Stimulated activated CD4-positive, alpha-beta T cell treated with anti-CD3 and anti-CD28 coated beads, Interleukin-12 subunit alpha, Interleukin-12 subunit beta, amount 100 ng/mL, for 24 hours (primary cell): ENCODE measurements at places on chromosomes 5 and 9.

DNA sequence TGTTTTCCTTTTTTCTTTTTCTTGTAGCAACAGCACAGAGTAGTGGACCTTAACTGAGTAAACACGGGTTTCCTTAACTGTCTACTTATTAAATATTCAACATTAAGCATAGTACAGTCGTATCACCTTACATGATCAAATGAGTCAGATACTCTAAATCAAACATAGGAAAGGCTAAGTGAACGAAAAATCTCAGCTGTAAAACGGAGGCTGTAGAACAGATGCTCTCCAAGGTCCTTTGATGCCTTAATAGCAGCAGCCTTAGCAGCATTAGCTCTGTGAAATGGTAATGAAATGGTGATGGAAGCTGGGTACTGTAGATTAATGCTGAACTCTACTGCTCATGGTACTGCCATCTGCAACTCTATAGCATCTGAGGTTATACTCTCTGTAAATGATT lies 1433.3 kb upstream of the C9orf72 start:
- DNase-seq = no peak

GRCh38 chr5:65137631-65138030 lies 344.1 kb downstream of the ADAMTS6 start:
- DNase-seq = no peak

GRCh38 chr9:115593587-115594091 lies 475.7 kb upstream of the TNC start:
- DNase-seq = no peak

DNA sequence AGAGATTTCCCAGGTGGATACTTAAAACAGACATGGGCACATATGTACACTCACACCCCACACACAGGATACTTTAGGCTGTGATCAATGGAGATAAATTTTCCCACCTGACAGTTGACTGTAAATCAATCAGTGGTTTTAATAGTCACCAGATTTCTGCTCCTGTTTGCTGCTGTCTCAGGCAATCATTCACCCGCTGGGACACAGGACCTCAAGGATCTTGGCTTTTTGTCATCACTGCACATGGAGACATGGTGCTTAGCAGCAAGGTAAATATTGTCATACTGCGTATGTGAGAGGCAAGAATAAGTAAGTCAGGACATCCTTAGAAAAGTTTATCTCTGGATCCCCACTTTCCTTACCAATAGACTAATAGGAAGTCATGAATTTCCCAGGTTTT lies 60.8 kb upstream of the KLF9 start:
- no peak for DNase-seq

DNA sequence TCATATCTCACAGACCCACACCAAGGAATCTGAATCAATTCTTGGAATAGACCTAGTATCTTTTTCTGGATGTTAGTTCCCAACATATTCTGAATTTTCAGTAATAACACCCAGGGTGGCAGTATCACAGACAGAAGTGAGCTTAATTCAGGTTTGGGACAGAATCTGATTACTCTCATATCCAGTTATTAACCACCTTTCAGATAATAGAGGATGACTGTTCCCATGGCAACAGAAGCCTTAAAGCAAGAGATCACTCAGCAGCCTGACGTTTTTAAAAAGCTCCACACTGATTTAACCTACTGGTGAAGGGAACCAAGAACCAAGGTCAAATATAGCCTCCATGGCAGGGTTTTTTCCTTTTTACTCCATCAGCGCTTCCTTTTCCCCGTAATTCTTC lies 68.4 kb downstream of the ACTBL2 start:
- no peak for DNase-seq

DNA sequence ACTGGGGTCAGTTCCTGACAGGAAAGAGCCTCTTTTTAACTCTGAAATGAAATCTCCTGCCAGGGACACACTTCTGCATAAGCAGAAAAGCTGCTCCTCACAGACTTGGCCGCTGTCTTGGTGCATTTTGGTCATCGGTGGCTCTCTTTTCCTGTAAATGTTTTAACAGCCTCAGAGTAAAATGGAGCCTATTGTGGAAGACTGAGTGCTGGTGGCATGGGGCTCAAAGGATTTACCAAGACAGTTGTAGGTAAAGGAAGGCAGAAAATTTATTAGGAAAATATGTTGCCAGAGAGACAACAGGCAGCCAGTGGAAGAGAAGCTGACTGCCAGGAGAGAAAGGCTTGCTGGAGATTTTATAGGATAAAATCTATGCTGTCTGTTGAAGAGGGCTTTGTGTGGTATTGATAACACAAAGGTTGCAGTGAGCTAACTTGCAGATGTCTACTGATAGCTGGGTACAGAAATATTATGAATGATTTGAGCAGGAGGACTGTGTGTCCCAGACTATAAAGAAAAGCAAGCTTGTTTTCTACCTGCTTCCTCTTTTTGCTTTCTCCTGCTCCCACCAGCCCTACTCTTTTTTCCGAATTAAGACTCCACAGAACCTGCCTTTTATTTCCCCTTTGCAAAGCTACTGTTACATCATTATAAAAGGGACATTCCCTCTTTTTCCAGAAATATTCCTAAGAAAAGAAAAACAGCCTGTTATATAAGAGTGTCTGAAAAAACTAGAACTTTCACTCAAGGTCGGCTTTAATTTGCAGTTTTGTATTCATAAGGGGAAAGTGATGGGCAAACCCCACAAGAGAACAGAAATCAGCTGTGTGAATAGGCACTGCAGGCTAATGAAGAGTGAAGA lies 27.9 kb upstream of the IFNA14 start:
- DNase-seq = no peak
